ENCODE measurements at places on chromosomes 16 and 17. TPM values are rescaled to one million over a fixed set of nuclear protein-coding genes. Genes with fewer than 3 reads are reported as not detected.

- H3K27ac ChIP-seq = no peak overlapping the region
- peaks cover 4% of the 10 kb centered on the region for H3K36me3 ChIP-seq
- DNase-seq = no peak
- H3K4me3 ChIP-seq = no peak overlapping the region
Measured at GRCh38 chr17:80812362-80813088, 179.1 kb upstream of the CHMP6 start.

Gene SLFN11
- polyA plus RNA-seq = 11.0 TPM

Gene TMC5
- not detected for polyA plus RNA-seq

Gene SNTB2
- polyA plus RNA-seq = 7.1 TPM

Gene FBXW10B
- polyA plus RNA-seq = not detected

DNA sequence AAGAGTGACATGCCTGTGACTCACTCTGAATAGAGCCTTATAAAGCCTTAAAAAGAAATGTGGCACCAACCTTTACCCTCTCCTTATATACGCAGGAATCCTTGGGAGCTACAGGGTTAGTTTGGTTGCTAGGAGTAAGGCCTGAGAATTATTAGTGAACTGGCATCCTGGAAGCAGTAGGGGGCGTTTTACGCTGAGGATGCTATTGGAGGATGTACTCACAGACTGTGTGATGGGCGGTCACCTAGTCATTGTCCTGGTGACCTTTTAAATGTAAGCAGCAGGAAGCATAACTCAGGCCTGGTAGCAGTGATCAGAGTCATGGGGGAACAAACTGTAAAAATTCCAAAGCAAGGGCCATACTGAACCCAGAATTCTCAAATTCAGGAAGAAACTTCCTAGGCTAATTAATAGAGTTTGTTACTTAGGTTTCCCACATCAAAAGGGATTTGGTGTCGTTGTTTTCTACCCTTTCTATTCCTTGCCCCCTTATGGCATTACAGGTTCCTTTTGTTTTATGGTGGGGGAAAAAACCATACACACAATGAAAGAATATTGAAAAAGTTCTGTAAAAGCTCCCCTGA is 153.8 kb downstream of the SNX11 start:
- no peak overlapping the region for H3K4me3 ChIP-seq
- peaks cover 5% of the 10 kb centered on the region for H3K36me3 ChIP-seq
- H3K27ac ChIP-seq = no peak overlapping the region
- DNase-seq = no peak
- H3K4me1 ChIP-seq = no peaks in the 10 kb centered on the region
- no peaks in the 10 kb centered on the region for H3K27me3 ChIP-seq

Data from naive B cell (primary cell).